ENCODE measurements at places on chromosomes 7 and 10.

- no peak for DNase-seq
These were observed 5.6 kb downstream of the CYP3A43 start for GRCh38 chr7:99833289-99833877.

DNA sequence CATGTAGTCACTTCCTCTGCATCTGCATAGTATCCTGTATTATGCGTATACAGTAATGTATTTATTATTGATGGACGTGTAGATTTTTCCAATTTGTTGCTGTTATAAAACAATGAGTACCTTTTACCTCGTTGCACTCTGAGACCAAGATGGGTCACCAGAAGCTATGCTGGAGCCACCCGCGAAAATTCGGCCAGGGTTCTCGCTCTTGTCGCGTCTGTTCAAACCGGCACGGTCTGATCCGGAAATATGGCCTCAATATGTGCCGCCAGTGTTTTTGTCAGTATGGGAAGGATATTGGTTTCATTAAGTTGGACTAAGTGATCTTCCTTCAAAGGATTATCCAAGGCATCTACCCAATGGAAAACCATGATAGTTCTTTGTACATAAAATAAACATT is 1.0 kb downstream of the PSMC2 start:
- no peak for DNase-seq

- no peak for DNase-seq
These were observed 569.9 kb upstream of the C7orf33 start for GRCh38 chr7:148020679-148021078.

GRCh38 chr7:93374345-93374940 is 142.3 kb downstream of the VPS50 start:
- peak; percentile 52 for DNase-seq

- peak; percentile 90 for DNase-seq
These were observed 16.7 kb downstream of the GPRIN2 start for GRCh38 chr10:46539596-46540411.

DNA sequence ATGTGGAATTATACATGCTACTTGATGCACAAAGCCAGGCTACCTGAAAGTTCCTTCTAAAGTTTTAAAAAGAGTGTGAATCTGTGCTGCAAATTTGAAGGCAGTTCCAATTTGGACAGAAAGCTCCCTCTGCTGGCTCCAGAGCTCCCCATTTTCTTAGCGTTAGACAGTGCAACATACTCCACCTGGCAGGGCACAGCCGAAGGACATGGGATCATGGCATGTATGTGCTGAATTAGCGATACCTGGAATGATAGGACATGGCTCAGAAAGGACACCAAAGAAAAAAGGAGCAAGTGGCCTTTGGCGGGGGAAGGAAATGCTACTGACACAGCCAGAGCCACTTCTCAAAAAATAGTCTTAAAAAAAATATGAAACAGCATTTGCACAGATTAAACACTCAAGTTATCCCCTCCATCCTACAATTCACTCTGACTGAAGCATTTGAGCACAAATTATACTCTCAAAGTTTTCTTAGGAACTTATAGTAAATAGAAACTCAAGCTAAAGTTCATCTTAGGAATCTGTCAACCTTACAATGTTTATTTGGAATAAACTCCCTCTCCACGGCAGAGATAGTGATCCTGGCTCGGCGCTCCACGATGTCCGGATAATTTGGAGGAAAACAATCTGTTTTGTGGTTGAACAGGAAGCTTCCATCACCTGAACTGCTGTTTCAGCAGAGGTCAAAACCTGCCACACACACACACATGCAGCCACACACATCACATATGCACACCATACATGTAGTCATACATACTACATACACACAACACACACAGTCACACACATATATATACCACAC is 80.0 kb downstream of the C7orf25 start:
- DNase-seq = peak; percentile 59
